ENCODE measurements at places on chromosomes 7 and 10.

DNA sequence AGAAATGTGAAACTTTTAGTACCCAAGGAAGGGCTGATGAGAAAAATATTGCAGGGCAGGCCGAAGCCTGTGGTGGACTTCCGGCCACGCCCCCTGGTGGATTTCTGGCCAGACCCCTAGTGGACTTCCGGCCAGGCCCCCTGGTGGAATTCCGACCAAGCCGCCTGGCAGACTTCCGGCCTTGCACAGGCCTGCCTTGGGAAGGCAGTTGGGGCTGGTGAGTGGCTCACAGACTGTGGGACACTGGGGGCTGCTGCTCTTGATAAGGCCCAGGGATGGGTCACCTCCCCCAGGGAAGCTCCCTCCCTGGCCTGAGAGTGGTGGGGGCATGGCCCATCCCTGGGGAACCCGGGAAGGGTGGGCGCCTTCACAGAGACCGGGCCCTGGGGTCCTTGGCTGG lies 116.4 kb upstream of the MKI67 start:
- DNase-seq = no peak

DNA sequence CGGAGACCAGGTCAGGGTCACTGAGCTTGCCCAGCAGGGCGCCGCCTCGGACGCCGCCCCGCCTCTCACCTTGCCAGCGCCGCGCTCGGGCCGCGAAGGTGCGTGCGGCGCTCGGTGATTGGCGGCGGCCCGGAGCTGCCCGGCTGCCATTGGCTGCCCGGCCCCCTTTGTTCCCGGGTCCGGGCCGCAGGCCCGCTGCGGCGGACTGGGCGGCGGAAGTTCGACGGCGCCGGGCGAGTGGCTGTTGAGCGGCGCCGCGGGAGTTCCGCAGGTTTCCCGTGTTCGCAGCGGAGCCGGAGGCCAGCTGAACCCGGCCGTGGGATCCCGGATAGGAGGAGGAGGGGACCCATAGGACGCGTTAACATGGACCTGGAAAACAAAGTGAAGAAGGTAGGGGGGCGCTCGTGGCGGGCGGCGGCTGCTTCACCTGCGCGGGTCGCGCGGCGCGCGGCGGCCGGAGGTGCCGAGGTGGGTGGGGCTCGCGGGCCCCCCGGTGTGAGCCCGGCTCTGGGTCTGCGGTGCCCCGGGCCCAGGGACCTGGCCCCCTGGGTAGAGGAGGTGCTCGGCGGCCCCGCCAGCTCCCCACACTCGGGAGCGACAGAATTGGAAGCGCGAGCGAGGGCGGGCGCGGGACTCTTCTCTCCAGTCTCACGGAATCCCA lies at the start of gene TES:
TES (plus strand) TSS at position 195 of the 661 bp plus-strand sequence; CDS start at position 364, 169 bp downstream.
- no peak for DNase-seq

DNA sequence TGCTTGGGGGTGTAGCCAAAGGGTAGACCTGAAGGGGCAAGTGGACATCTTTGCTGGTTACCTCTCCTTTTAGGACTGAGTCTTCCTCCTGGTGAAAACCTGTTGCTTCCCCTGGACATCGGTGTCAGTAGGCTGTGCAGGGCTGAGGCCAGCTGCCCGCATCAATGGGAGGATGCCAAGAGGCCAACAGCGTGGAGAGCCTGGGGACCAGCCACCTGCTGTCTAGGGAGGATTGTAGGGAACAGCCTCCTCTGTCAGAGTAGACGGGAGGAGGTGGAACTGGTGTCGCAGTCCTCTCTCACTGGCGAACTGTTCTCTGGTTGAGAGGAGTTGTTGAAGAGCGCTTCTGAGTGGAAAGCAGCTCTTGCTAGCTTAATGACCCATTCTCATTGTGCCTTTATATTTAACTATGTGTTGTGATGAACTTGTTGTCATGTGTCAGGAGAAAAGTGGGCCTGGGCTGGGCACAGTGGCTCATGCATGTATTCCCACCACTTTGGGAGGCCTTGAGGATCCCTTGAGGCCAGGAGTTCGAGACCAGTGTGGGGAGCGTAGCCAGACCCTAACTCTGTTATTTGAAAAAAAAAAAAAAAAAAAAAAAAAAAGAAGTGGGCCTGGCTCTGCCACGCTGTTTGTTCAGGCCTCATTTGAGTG lies 1.8 kb downstream of the SUFU start:
- no peak for DNase-seq

DNA sequence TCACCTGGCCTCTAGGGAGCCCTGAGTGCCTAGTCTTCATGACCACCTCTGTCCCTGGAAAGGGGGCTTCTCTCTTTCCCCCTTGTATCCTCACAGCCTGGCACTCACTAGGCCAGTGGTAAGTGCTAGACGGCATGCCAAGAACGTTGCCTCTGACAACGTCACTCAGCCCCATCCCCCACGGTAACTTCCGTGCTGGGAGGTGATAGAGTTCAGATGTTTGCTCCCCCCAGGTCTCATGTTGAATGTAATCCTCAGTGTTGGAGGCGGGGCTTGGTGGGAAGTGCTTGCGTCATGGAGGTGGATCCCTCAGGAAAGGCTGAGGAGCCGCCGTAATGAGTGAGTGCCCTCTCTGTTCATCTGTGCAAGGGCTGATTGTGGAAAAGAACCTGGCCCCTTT lies 343.3 kb upstream of the MKI67 start:
- no peak for DNase-seq

GRCh38 chr7:134419875-134420274 lies 39.0 kb downstream of the AKR1B1 start:
- DNase-seq = no peak

DNA sequence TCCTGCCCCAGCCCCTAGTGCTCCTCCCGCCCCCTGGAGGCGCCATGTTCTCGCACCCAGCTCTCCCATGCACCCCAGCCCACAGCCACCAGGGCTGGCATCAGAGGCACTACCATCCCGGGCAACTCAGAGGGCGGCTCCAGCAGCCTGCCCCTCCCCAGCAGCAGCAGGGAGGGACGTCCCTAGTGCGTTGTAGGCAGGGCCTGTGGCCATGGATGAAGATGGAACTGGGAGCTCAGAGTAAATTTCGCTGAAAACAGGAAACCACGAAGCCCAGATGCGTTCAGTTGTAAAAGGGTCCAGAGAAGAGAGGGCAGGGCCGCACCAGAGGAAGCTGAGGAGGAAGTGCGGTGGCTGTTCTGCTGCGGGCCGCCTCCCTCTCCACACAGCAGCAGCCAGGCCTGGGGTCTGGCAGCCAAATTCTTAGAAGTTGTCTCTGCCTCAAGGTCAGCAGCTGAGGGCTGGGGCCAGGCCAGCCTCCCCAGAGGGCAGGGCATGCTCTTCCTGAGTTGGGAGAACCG lies 24.6 kb downstream of the VSIR start:
- no peak for DNase-seq

GRCh38 chr7:690478-691360 lies 35.8 kb upstream of the DNAAF5 start:
- DNase-seq = no peak

- DNase-seq = no peak
Observed at GRCh38 chr7:133781486-133782090, 345.6 kb upstream of the LRGUK start.

DNA sequence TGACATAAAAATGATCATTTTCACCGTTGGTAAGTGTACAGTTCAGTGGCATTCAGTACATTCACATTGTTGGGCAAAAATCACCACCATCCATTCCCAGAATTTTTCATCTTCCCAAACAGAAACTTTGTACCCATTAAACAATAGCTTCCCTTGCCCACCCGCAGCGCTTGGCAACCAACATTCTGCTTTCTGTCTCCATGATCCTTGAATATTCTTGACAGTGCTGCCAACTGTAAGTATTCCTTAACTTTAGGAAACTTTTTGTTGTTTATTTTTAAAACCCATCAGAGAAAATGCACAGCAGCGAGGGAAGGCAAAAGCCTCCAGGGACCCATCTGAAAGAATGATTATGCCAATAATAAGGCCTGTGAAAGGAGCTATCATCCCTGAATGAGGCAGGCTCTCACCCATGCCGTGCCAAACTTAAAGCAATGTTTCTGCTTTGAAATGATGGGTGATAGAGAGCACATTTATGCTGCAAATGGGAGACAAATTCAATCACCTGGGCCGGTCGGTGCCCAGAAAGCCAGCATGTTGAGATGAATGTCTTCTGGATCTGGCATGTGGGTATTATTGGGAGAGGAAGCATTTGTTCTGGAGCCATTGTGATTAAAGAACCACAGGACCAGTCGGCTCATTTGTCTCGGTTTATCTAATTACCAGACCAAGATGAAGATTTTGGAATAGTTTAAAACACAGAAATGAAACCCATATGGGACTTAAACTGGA lies 202.1 kb upstream of the NPVF start:
- DNase-seq = no peak

- peak; percentile 73 for DNase-seq
Observed at GRCh38 chr7:100407285-100408180, 21.0 kb downstream of the ZCWPW1 start.

GRCh38 chr10:92814790-92815189 lies 33.5 kb upstream of the EXOC6 start:
- no peak for DNase-seq

DNA sequence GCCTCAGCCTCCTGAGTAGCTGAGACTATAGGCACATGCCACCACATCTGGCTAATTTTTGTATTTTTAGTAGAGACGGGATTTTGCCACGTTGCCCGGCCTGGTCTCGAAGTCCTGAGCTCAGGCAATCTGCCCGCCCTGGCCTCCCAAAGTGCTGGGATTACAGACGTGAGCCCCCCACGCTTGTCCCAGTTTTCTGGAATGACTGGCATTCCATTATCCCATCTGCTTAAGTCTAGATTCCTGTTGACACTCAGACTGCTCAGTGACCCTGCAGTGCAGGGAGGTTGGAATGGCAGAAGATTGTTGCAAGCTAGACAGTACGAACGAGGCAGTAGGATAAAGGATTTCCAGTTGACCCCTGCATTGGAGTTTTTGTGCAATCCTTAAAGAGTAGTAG lies 135.1 kb upstream of the NPS start:
- no peak for DNase-seq

DNA sequence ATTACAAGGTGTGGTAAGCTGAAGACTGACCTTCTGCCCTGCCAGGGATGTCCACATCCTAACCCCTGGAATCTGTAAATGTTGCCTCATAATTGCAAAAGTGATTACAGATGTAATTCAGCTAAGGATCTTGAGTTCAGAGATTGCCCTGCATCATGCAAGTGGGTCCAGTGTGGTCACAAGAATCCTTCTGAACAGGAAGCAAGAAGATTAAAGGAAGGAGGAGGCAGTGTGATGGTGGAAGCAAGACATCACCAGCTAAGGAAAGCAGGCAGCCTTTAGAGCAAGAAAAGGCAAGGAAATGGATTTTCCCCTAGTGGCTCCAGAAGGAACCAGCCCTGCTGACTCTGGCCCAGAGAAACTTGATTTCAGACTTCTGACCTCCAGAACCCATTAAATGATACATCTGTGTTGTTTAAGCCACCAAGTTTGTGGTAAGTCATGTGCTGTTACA lies 78.1 kb downstream of the USP6NL start:
- no peak for DNase-seq

- no peak for DNase-seq
Observed at GRCh38 chr10:24469993-24470392, 253.7 kb downstream of the ARHGAP21 start.

DNA sequence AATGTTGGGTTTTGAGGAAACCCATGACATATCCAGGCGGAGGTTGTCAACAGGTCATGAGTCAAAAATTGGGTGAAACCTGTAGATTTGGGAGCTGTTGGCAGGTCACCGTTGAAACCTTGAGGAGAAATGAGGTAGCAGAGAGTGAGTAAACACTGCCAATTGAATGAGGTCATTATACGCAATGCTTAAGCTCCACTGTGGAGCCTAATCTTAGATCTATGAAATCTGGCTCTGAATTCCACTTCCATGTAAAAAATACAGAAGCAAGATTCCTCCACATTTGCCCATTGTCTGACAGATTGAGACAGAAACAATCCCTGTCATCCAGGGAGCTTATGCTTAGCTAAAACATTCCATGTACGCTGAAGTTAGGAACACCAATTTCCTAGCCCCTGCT lies 76.0 kb upstream of the IL6 start:
- DNase-seq = peak; percentile 33

- DNase-seq = no peak
Observed at GRCh38 chr7:92644406-92645113, 54.4 kb upstream of the FAM133B start.

GRCh38 chr10:23442936-23443335 lies 4.1 kb downstream of the OTUD1 start:
- DNase-seq = no peak

DNA sequence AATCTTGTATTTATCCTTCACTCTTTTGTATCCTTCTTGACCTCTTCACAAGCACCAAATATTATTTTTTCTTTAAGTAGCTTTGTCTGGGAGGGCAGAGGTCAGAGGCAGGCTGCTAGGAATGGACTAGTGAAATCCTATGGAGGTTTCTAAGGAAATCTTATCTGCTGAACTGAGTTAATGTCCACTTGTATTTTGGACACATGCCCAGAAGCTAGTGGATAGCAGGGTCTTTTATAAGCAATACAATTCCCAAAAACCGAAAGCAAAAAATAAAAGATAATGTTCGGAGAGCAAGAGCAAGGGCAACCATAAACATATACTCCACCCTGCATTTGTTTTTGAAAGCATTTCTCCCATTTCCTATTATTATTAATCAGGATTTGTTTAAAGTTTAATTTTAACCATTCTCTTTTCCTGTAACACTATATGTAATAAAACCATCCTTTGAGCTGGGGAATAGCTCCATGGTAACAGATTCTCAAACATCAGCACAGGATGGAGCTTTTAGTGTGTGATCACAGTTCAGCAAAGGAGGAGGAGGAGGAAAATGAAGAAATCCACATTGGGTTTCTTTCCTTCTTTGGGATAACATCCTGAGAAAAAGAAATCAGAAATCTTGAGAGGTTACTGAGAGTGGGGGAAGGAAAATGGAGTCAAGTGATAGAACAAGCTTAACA lies 328.2 kb upstream of the LRRN3 start:
- DNase-seq = no peak

- no peak for DNase-seq
Observed at GRCh38 chr7:151847681-151848081, 29.2 kb downstream of the PRKAG2 start.

- DNase-seq = no peak
Observed at GRCh38 chr10:70683601-70683934, 11.3 kb downstream of the ADAMTS14 start.

GRCh38 chr10:67868132-67868531 lies 16.3 kb upstream of the SIRT1 start:
- no peak for DNase-seq

GRCh38 chr10:85149766-85150165 lies 821.4 kb downstream of the CCSER2 start:
- DNase-seq = no peak

DNA sequence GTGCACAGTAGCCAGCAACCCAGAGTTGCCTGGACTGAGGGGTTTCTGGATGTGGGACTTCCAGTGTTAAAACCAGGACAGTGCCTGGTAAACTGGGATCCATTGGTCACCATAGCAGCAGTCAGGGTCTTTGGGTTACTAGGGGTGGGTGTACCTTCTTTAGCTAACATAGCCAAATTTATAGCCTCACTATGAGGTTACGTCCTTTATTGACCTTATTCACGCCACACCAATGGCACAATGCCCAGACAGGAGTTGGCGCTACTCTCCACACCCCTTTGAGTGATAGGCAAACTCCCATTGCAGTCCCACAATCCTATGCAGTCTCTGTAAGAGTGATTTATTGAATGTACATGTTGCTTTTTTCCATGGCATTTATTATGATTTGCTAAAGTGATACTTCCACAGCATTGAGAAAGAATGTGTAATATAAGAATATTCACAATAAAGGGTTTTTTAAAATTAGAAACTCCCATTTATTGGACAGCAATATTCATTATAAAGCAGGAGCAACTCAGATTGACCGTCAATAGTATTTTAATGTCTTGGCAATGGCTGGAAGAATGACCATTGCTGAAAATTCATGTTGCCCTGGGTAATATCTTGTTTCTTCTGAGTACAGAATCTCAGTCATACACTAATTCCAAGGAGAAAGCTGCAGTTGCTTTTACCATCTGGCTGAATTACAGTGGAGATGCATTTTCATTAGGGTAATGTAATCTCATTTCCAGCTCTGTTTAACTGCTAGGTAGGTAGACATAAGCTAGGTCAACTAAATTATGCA lies 26.1 kb downstream of the IFIT5 start:
- no peak for DNase-seq

All from HFFc6 (cell line).